Progenitor cell of endocrine pancreas (in vitro differentiated cells): ENCODE measurements at places on chromosomes 12 and 14. TPM values are rescaled to one million over a fixed set of nuclear protein-coding genes. Genes with fewer than 3 reads are reported as not detected.

GRCh38 chr12:51721282-51721940 lies 127.1 kb downstream of the FIGNL2 start:
- peak; percentile 28 for DNase-seq

DNA sequence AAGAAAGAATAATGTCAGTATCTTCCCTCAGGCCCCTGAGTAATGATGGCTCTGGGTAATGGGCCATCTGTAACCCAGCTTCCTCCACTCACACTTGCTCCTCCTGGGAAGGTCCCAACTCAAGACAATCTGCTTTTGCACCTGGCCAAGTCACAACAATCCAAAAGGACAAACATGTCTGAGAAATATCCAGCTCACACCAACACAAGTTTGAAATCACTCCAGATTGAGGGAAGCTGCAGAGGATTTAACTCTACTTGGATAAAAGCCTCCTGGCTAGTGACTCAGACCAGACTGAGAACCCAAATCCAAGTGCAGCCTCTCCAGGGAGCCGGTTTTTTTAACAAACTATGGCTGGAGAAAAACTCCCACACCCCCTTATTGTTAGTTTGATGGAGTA lies 34.2 kb downstream of the RTRAF start:
- no peak for DNase-seq

- no peak for DNase-seq
Measured at GRCh38 chr14:70094631-70095030, 94.1 kb downstream of the SLC8A3 start.

DNA sequence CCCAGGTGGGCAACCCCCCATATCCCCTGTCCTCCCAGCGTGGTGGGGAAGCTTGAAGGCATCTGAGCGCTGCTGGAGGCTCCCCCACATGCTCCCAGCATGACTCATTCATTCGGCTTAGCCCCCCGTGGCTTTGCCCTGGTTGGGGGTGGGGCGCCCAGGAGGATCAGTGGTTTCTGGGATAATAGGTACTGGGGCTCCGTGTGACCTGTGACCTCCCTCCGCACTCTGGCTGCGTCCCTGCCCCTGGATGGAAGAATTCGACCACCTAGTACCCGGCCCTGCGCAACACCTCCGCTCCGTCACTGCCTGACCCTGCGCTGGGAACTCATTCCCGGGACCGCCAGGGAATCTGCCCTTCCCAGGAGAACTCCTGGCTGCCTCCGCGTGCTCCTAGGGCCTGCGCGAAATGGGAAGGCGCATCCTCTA lies 120.1 kb downstream of the AACS start:
- no peak for DNase-seq

DNA sequence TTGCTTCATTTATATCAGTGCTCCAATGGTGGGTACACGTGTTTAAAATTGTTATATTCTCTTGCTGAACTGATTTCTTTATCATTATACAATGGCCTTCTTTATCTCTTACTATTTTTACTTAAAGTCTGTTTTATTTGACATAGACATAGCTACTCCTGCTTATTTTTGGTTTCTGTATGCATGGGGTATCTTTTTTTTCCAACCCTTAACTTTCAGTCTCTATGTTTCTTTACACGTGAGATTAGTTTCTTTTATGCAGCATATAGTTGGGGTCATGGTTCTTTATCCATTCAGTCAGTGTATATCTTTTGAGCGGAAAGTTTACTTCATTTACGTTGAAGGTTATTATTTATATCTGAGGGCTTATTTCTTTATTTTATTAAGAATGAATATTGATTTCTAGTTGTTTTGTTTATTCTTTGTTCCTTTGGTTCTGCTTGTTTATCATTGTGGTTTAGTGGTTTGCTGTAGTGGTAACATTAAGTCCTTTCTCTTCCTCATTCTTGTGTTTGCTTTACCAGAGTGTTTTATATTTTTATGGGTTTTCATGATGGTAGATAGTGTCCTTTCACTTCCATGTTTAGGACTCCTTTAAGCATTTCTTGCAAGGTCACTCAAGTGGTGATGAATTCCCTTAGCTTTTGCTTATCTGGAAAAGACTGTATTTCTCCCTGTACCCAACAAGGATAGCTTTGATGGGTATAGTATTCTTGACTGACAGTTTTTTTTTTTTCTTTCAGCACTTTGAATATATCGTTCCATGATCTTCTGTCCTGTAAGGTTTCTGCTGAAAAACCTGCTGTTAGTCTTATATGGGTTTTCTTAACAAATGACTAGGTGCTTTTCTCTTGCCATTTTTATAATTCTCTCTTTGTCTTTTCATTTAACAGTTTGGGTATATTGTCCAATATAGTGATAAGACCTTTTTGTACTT lies 38.3 kb upstream of the FAR2 start:
- no peak for DNase-seq

GRCh38 chr12:68037616-68038255 lies 48.5 kb downstream of the IFNG-AS1 start:
- DNase-seq: no peak

GRCh38 chr12:13362260-13362841 lies 165.8 kb downstream of the EMP1 start:
- DNase-seq: peak; percentile 64

- no peak for DNase-seq
Measured at GRCh38 chr12:100044266-100044665, 59.5 kb upstream of the ANKS1B start.

DNA sequence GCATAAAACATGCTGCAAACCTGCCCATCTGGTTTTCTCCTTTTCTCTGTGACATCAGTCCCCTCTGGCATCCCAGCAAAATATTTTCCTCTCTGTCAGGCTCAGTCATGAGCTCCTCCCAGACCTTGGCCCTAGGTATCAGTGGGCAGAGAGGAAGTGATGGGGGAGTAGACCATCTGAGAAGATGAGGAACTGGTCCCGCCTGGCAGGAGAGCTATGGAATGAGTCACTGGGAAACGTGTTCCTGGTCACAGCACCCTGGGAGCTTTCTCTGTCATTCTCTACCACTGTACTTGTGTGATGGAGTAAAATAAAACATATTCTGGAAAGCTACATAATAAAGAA lies 5.0 kb upstream of the SRSF9 start:
- DNase-seq: no peak

GRCh38 chr12:12665194-12665593 lies 30.8 kb downstream of the GPR19 start:
- DNase-seq: no peak

- DNase-seq: no peak
Measured at GRCh38 chr12:59122784-59123183, 202.5 kb upstream of the LRIG3 start.

DNA sequence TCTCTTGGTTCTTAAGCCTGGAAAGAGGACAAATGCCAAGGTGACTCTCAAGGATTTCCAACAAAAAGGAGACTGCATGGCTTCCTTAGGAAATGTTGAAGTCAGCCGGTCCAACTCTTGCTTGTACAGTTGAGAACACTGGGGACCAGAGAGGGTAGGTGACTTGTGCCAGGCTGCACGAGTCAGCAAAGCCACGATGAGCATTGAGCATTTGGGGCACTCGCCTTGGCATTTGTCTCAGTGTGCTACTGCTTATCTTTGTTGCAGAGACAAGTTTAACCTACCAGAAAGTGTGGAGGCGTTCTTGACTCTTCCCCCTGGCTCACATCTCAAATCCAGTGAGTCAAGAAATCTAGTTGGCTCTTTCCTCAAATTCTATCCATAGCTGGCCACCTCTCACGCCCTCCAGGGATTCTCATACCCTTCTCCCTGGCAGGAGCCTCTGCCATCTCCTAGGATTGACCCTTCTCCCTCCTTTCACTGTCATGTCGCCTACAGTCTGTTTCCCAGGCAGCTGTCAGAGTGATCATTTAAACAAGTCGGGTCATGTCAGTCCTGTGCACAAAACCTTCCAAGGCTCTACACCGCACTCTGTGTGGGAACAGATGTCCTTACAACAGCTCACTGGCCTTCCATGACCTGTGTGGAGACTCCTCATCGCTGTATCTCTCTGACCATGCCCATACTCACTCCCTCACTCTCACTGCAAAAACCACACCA lies 17.2 kb upstream of the KRT83 start:
- no peak for DNase-seq

GRCh38 chr12:23533265-23533664 lies 416.2 kb downstream of the SOX5 start:
- no peak for DNase-seq

GRCh38 chr12:116471544-116471943 lies 87.6 kb upstream of the MAP1LC3B2 start:
- no peak for DNase-seq

- DNase-seq: no peak
Measured at GRCh38 chr14:104712881-104713734, 10.9 kb upstream of the ADSS1 start.

GRCh38 chr14:105974902-105975301 lies 448.5 kb downstream of the TMEM121 start:
- no peak for DNase-seq

DNA sequence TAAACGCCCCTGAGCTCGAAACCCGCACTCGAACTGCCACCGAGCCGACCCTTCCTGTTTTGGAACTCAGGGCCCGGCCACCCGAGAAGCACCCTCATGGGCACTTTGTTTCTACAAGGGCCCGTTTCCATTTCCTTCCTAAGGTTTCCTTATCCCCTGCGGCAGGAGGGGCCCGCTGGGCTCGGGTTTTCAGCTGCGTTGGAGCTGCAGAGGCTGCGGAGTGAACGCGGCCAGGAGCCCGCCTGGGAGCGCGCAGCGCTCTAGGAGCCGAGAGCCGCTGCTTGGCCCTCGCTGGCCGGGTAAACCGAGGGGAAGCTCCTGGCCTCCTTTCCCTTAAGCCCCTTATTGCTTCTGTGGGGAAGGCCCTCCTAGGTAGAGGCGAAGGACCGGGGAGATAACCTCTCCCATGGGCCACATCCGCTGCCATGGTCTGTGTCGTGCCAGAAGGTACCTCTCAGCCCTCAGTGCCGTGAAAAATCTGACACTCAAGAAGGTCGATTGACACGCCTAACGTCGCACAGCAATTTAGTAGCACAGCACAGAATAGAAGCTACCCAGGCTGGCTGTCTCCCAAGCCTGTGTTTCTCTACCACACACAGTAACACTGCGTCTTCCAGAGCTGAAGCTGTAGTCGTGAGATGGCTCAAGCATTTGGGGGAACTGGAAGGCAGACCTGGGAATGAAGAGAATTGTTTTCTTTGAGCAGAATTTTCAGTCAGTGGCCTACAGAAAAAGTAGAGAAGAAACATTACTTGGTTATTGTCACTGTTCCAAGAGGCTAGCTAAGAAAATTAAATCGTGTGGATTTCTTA lies 12.9 kb upstream of the CALM1 start:
- peak; percentile 45 for DNase-seq

DNA sequence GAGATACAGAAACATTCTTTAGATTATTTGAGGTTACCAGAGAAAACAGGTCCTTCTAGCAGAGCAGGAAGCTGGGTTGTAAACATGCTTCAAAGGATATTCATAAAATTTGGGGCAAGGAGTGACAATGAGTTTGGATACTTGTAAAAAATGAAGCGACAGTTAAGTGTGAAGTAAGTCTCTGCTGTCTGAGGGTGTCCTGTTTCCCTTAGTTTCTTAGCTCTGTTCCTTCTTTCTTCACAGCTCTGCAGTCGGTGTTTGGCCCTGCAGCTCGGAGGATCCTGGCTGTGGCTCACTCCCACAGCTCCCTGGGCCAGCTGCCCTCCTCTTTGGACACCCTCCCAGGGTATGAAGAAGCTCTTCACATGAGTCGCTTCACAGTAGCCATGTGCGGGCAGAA lies 10.8 kb downstream of the TMEM52B start:
- DNase-seq: no peak

DNA sequence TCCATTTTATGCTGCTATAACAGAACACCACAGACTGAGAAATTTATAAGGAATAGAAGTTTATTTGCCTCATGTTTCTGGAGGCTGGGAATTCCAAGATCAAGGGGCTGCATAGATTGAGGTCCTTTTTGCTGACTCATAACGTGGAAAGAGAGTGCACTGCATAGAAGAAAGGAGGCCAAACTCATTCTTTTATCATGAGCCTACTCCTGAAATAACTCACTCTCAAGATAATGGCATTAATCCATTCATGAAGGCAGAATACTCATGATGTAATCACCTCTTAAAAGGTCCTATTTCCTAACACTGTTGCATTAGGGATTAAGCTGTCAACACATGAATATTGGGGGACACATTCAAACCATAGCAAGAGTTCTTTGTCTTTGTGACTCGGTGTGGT lies 60.0 kb upstream of the FBXO33 start:
- DNase-seq: no peak

DNA sequence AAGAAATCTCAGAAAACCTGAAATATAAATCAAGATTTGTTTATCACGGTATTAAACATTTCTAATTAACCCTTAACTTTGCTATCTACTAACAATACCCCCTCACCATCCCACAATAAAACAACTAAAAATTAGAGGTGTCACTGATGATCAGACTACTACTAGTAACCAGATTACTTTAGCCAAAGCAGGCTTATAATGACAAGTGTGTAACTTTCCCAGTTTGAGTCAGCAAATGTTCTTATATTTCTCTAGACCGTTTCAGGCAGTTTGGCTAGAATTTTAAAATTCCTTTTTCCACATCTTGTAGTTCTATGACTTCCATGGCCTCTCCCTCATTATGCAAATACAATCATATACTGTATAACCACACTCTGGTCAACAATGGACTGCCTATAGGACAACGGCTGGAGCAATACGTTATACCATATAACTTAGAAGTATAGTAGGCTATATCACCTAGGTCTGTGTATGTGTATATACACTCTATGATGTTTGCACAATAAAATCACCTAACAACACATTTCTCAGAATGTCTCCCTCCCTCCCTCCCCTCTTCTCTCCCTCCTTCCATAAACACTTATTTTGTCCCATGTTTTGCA lies 102.1 kb downstream of the DENND5B start:
- no peak for DNase-seq

Gene HOXC12
- total RNA-seq: not detected in 2 replicates

Gene ADGRD1
- 4.0 and 6.6 TPM in 2 replicates for total RNA-seq

Gene TDRD9
- not detected in 2 replicates for total RNA-seq

Gene MYF6
- total RNA-seq: 0.33 TPM in 1 of 2 replicates, not detected in the other

Gene TNFAIP2
- 17.8 and 19.6 TPM in 2 replicates for total RNA-seq

Gene SLC22A17
- total RNA-seq: 26.2 and 29.3 TPM in 2 replicates

Gene CMA1
- total RNA-seq: not detected in 2 replicates

Gene CCDC196
- total RNA-seq: not detected in 2 replicates

Gene GPRC5D
- total RNA-seq: not detected in 2 replicates

Gene GARIN6
- not detected in 2 replicates for total RNA-seq

Gene ZNF140
- total RNA-seq: 28.5 and 30.2 TPM in 2 replicates
